ENCODE measurements at places on chromosomes 1 and 21.

GRCh38 chr1:223229756-223230155 lies 86.7 kb upstream of the TLR5 start:
- DNase-seq = no peak

GRCh38 chr1:5682626-5683225 lies 309.5 kb downstream of the NPHP4 start:
- no peak for DNase-seq

GRCh38 chr1:207205614-207206061 lies 101.6 kb downstream of the C4BPA start:
- DNase-seq = no peak

DNA sequence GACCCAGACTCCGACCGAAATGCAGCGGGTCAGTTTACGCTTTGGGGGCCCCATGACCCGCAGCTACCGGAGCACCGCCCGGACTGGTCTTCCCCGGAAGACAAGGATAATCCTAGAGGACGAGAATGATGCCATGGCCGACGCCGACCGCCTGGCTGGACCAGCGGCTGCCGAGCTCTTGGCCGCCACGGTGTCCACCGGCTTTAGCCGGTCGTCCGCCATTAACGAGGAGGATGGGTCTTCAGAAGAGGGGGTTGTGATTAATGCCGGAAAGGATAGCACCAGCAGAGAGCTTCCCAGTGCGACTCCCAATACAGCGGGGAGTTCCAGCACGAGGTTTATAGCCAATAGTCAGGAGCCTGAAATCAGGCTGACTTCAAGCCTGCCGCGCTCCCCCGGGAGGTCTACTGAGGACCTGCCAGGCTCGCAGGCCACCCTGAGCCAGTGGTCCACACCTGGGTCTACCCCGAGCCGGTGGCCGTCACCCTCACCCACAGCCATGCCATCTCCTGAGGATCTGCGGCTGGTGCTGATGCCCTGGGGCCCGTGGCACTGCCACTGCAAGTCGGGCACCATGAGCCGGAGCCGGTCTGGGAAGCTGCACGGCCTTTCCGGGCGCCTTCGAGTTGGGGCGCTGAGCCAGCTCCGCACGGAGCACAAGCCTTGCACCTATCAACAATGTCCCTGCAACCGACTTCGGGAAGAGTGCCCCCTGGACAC lies 534 bp downstream of the C1orf56 start:
- no peak for DNase-seq

- DNase-seq = peak; percentile 94
These were observed at the start of the genes PIGP and TTC3 for GRCh38 chr21:37072988-37073416. Gene PIGP (minus strand): TSS chr21:37073071. CDS start chr21:37072515, 556 bp downstream. Gene TTC3 (plus strand): TSS chr21:37073254. CDS start chr21:37087258, 14,004 bp downstream.

DNA sequence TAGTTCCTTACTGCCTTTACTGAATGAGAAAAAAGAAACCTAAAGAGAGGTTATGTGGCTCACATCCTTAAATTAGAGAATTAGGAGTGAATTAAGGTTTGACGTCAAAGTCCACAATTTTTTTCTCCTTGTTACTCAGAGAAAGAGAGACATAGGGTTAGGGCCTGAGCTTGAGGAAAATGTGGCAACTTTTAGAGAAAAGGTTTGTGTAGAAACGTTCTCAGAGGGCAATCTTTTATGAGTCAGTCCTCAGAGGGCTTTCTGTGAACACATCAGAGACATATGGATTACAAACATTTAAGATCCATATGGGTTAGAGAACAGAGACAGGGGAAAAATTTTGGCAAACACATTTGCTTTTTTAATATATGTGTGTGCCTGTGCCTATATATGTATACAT lies 242.8 kb downstream of the TGFB2 start:
- no peak for DNase-seq

DNA sequence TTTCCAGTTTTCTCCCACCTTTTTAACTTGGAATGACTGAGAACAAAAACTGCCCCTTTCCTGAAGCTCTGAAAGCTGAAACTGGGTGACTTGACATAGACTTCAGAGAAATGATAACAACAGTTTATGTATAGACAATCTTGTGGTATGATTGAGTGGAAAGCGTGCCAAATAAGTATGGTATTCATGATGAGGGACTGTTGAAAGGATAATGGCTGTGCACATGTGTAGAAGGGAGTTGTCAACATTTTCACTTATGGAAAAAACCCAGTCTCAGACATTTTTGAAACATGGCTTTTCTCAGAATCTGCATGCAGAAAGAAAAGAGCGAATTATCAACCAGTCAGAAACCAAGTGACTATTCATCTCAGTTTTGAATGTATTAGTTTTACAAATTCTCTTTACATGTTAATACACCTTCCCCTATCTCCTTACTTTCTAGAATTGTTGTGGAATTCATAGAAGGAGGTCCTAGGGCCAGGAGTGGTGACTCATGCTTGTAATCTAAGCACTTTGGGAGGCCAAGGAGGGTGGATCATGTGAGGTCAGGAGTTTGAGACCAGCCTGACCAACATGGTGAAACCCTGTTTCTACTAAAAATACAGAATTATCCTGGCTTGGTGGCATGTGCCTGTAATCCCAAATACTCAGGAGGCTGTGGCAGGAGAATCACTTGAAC lies 261.2 kb downstream of the S1PR1 start:
- no peak for DNase-seq

GRCh38 chr1:8962812-8963530 lies 17.3 kb downstream of the CA6 start:
- DNase-seq = no peak

GRCh38 chr1:178506669-178507068 lies 6.2 kb upstream of the TEX35 start:
- no peak for DNase-seq

Data from activated CD4-positive, alpha-beta T cell treated with anti-CD3 and anti-CD28 coated beads for 1 hour (primary cell).